ENCODE measurements at places on chromosomes 6 and 20. TPM values are rescaled to one million over a fixed set of nuclear protein-coding genes. Genes with fewer than 3 reads are reported as not detected.

Gene IL17A
- 0.16 TPM for polyA plus RNA-seq

GRCh38 chr6:30172681-30173080 lies 9.3 kb downstream of the TRIM15 start:
- no peak for DNase-seq
- H3K4me3 ChIP-seq: no peak overlapping the region
- H3K4me1 ChIP-seq: no peaks in the 10 kb centered on the region
- peaks cover 15% of the 10 kb centered on the region for H3K27me3 ChIP-seq
- no peak overlapping the region for H3K27ac ChIP-seq

DNA sequence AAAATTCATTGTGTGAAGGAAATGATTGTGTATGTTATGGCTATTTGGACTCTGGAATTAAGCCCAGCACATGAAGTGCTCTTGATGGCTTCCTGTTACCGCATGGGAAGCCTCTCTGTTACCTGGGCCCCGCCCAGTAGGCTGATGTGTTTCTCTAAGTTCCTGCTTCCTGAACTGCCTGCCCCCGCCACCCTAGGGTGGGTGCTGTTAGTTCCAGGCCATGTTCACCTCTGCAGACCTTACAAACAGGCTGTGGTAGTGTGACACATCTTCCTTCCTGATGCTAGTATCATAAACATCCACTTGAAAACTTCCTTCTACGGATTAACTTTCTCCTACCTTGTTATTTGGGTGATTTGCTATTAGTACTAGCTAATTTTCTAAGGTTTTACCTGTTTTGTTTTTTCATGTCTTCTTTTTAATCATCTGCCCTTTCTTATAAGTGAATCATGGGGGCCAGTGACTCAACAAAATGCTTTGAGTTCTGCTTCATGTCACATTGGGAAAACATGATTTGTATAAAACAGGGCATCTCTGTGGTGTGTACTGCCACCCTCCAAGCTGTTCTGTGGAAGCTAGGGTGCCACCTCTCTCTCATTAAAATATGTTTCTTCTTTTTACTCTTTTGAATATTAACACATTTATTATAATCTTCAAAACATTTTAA lies 40.6 kb downstream of the SH3BGRL2 start:
- no peaks in the 10 kb centered on the region for H3K27me3 ChIP-seq
- no peak overlapping the region for H3K4me3 ChIP-seq
- no peaks in the 10 kb centered on the region for H3K36me3 ChIP-seq
- peaks cover 25% of the 10 kb centered on the region for H3K4me1 ChIP-seq
- peak; percentile 5 for DNase-seq

GRCh38 chr6:122790028-122790422 lies 967 bp downstream of the SMPDL3A start:
- H3K27me3 ChIP-seq: peaks cover 5% of the 10 kb centered on the region
- no peak overlapping the region for H3K4me3 ChIP-seq
- DNase-seq: no peak
- no peak overlapping the region for H3K27ac ChIP-seq

DNA sequence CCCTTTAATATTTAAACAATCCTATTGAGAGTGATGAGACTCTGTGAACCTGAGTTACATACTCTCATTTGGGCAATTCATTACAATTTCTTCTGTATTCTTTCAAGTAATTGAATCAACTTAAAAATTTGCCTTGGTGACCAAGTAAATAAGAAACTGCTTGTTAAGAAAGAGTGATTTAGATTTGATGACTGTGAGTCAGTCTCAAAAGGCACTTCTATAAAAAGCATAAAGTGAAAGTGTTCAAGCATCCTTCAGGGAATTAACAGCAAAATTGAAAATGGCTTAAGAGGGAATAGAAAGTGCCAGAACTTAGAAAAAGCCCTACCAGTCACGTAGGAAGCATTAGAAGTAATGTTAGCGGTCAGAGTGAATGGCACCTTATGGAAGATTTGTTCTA lies 654.7 kb downstream of the EPM2A start:
- H3K4me1 ChIP-seq: no peaks in the 10 kb centered on the region
- H3K4me3 ChIP-seq: no peak overlapping the region
- no peak for DNase-seq

DNA sequence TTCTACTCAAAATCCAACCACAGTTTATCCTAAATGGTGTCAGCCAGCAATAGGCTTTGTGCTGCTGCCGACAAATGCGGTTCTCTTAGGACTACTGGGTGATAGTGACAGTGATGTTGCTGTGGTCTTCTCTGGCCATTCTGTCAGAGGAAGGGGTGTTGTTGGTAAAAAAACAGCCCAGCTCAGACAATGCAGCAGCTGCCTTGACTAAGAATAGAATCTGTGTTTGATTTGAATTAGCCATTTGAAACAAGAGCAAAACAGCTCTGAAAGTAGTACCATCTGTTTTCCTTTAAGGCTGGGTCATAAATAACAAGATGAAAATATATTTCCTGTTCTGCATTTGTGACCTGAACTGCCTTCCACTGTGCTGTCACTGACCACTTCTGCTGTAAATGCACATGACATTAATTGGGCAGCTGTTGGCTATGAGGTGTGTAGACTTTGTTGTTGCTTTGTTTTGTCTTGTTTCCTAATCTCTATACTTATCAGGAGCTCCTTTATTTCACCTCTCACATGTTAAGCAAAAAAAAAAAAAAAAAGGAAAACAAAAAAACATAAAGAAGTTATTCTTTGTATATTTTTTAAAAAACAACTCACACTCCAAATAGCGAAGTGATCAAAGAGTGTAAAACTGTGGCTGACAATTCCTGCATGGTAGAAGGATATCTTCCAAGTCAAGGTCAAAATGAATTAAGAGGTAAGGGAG lies 497.8 kb upstream of the ARID1B start:
- H3K36me3 ChIP-seq: no peaks in the 10 kb centered on the region
- no peaks in the 10 kb centered on the region for H3K4me1 ChIP-seq
- DNase-seq: no peak
- no peaks in the 10 kb centered on the region for H3K27me3 ChIP-seq
- no peak overlapping the region for H3K4me3 ChIP-seq

GRCh38 chr20:44247586-44248409 lies 690 bp downstream of the GDAP1L1 start:
- H3K36me3 ChIP-seq: no peaks in the 10 kb centered on the region
- H3K4me3 ChIP-seq: no peak overlapping the region
- H3K4me1 ChIP-seq: no peaks in the 10 kb centered on the region
- no peak overlapping the region for H3K27ac ChIP-seq

GRCh38 chr20:32482442-32483261 lies 102.5 kb downstream of the NOL4L start:
- peak overlapping the region; percentile 9 for H3K27ac ChIP-seq
- H3K4me1 ChIP-seq: peaks cover 63% of the 10 kb centered on the region

GRCh38 chr20:44549123-44549522 lies 27.3 kb upstream of the SERINC3 start:
- H3K4me3 ChIP-seq: no peak overlapping the region
- DNase-seq: no peak
- H3K4me1 ChIP-seq: no peaks in the 10 kb centered on the region
- no peak overlapping the region for H3K27ac ChIP-seq
- H3K36me3 ChIP-seq: no peaks in the 10 kb centered on the region

GRCh38 chr6:66717801-66718200 lies 1010.8 kb upstream of the EYS start:
- H3K4me3 ChIP-seq: no peak overlapping the region
- H3K27me3 ChIP-seq: no peaks in the 10 kb centered on the region
- no peak for DNase-seq
- H3K27ac ChIP-seq: no peak overlapping the region
- H3K36me3 ChIP-seq: no peaks in the 10 kb centered on the region

DNA sequence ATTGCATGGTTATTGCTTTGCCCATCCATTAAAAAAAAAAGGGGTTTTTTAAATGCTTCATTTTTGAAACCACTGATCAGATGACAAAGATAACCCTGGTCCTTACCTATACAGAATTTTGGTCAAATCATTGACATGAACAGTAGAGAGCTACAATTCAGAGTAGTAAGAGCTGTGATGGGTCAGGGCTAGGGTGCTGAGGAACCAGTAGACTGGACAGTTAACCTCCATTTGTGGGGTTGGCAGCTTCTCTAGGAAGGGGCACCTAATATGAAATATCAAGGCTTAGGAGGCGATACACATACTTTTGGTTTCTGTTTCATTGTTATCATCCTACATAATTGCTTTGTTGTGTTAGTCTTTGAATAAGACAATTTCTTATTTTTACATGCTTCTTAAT lies 55.1 kb downstream of the ORC3 start:
- DNase-seq: peak; percentile 25
- H3K4me1 ChIP-seq: peaks cover 11% of the 10 kb centered on the region
- H3K36me3 ChIP-seq: no peaks in the 10 kb centered on the region
- peak overlapping the region; percentile 47 for H3K27ac ChIP-seq
- no peaks in the 10 kb centered on the region for H3K27me3 ChIP-seq
